ENCODE measurements at places on chromosomes 12 and 14.

DNA sequence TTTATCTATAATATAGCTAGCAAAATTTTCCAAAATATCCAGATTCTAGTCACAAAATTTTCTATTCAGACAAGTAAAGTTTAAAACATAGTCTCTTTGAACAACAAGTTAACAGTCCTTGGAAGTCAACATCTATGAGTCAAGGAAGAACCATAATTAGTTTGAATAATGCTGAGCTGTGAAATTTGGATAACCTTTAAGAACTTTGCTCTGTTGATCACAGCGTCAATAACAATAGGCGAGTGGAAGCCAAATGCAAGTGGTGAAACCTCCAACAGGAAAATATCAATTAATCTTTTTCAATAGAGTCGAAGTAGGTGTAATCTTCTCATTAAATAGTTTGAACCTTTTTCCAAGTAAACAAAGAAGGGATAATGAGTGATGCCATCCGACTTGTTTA lies 466.6 kb downstream of the FOXG1 start:
- DNase-seq: no peak

GRCh38 chr12:75888874-75889613 lies 142.5 kb downstream of the PHLDA1 start:
- no peak for DNase-seq

GRCh38 chr14:52850451-52850909 lies 59.1 kb upstream of the GNPNAT1 start:
- DNase-seq: no peak

DNA sequence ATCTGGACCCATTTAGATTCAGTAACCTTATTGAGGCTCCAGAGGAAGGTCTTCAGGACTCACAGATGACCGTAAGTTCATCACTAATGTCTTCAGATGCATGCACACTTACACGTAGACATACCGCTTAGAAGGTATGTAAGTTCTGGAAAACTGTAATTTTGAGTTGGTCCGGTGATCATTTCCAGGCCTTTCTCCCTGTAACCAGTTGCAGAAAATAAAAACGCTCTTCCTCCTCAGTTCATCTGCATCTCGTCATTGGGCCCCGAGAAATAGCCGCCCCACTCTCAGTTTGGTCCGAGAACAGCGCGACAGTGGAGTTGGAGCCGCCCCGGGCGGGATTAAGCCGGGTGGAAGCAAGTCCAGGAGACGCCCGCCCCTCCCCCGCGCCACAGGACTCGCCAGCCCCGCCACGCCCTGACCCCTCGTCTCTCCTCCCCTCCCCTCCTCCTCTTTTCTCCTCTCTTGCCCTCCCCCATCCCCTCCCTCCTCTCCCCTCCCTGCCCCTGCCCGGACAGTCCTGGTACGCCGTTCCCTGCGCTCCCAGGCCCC lies 83.7 kb downstream of the TNFAIP2 start:
- DNase-seq: no peak

DNA sequence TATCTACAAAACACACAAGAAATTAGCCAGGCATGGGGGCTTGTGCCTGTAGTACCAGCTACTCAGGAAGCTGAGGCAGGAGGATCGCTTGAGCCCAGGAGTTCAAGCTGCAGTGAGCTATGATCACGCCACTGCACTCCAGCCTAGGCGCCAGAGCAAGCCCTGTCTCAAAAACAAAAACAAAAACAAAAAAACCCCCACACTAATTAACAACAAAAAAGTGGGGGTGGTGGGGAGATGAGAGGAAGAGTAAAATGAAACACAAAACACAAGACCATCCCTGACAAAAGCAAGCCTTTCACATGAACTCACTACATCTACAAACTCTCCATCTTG lies 53.9 kb upstream of the HECTD1 start:
- no peak for DNase-seq

DNA sequence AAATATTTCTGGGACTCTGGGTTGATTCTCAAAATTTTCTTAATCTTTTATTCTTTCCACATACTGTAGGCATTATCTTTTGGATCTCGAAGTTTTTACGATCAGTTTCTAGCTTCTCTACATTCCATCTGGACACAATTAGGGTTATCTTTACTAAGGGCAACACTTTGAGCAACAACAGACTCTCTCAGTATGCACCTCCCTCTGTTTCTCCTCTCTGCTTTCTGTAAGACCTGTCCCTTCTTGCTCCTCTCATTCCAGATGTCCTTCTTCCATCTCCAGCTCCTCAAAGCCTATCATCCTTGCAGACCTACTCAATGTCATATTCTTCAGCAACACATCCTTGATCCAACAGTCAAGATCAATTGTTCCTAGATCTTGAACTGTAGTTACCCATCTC lies 457.0 kb downstream of the SLC6A15 start:
- DNase-seq: no peak

- peak; percentile 48 for DNase-seq
Observed at GRCh38 chr12:123106640-123107359, 44.1 kb downstream of the PITPNM2 start.

DNA sequence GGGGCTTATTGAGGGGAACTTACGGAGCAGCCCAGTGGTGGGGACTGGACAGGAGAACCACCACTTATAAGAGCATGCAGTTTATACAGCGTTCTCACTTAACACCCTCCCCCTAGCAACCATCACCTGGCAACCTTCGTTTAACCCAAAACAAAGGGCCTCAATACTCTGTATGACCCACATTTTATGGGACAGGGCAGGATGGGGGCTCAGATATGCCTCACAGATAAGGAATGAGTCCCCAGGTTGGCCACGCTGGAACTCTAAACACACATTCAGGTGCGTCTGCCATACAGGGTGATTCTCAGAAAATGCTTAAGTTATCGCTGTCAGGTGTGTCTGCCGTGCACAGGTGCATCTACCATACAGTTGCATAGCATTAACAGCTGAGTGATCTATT lies 99.2 kb downstream of the GCH1 start:
- DNase-seq: peak; percentile 21

DNA sequence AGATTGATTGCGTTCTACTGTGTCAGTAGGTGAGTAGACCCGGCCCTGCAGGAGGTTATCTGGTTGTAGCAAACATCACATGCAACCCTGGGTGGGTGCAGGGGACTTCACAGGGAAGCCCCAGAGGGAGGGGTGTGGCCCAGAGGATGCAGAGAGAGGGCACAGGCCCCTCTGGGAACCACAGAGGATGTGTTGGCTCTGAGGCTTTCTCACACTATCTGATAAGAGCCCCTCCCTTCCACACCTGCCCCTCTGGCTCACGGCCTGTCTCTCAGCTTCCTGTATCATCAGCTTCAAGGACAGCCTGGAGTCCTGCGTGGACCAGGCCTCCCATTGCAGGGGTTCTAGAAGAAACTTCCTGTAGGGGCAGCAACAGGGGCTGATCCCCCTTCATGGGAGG lies 101.9 kb downstream of the RIN3 start:
- peak; percentile 85 for DNase-seq

All from central memory CD4-positive, alpha-beta T cell (primary cell).